ENCODE measurements at places on chromosomes 12 and 14. TPM values are rescaled to one million over a fixed set of nuclear protein-coding genes. Genes with fewer than 3 reads are reported as not detected.

NOVA1 gene
- total RNA-seq: 2.7 TPM

BTBD6 gene
- total RNA-seq: 30.2 TPM

RNASE3 gene
- not detected for total RNA-seq

INHBC gene
- total RNA-seq: not detected

TPPP2 gene
- total RNA-seq: not detected

BRI3BP gene
- 4.8 TPM for total RNA-seq

KRT71 gene
- not detected for total RNA-seq

ESR2 gene
- 4.3 TPM for total RNA-seq

ELK3 gene
- total RNA-seq: 30.6 TPM

SYCP3 gene
- total RNA-seq: not detected

RAP1B gene
- total RNA-seq: 195 TPM
